ENCODE measurements at places on chromosomes 3 and 15.
A peak's percentile ranks its signal among the peaks of the same experiment; 100 is the strongest.

DNA sequence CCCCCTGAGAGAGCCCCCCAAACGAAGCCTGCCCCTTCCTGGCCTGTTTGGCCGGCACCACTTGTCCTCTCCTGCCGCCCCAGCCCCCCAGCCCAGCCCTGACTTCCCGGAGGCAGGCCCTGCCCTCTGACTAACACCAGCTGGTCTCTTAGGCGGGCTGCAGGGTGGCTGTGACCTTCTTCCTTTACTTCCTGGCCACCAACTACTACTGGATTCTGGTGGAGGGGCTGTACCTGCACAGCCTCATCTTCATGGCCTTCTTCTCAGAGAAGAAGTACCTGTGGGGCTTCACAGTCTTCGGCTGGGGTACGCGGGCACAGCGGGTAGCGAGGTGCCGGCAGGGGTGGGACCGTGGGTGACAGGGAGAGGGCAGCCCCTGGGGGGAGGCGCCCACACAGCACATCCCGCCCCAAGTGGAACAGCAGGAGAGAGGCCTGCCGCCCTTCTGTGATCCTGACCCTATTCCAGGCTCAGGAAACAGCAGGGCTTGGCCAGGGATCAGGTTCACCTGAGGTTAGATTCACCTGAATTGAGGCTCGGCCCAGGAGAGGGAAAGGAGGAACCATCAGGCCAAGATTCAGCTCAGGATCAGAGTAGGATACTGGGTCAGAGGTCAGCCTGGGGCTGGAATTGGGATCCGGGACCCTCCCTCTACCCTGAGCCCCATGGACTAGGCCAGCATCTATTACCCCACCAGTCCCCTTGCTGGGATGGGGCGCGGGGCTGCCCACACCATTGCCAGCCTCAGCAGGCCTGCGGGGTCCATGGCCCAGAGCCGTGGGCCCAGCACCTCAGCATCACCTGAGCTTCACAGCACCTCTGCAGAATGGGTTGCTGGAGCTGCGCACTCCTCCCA is 21.9 kb downstream of the PTH1R start:
- peak; percentile 74 for DNase-seq

DNA sequence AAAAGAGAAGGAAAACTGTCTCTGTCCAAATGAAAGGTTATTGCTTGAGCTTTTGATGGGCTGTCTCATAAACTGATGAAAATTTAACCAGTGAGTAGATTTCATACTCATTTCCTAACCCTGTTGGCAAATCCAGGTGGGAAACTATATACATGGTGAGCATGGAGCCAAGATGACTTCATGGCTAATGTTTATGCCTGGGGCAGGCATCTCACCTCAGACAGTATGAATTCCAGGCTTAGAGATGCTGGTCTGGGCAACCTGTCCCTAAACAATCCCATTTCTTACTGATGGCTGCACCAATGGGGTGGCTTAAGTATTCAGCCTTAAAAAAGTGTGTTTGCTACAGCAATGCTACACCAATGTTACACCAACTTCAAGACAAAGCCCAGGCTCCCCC is 58.1 kb downstream of the SLTM start:
- no peak for DNase-seq

DNA sequence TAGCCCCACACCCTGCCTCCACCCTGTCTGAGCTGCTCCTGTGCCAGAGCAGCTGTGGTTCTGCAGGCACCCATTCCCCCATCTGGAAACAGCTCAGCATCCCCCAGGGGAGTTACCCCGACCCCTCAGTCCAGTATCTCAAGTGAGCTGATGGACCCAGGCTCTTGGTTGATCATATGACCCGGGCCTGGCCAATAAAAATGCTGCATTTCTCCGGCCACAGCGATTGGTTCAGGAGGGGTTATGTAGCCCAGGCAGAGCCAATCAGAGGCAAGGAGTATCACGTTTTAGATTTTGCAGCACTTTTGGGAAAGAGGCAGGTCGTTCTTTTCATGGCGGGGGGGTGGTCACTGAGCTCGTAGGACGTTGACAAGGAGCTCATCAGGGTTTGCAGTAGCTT is 120.8 kb downstream of the TPRA1 start:
- DNase-seq: peak; percentile 23

- DNase-seq: no peak
Observed at GRCh38 chr3:87145553-87145952, 81.6 kb upstream of the CHMP2B start.

DNA sequence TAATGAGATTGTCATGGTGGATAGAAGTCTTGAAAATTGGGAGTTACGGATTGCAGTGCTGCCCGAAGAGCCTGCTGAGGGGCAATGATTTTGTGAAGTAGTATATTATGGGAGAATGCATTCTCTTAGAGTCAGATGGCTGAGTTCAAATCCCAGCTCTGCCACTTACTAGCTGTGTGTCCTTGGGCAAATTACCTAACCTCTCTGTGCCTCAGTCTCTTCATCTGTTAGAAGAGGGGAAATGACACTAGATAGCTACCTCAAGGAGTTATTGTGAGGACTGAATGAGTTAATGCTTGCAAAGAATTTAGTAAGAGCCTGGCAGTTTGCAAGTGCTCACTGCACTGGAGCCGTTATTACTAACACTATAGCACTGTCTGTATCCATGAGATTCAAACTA is 15.4 kb downstream of the FGD5 start:
- DNase-seq: no peak

GRCh38 chr3:23474580-23475357 is 271.6 kb downstream of the UBE2E2 start:
- no peak for DNase-seq

DNA sequence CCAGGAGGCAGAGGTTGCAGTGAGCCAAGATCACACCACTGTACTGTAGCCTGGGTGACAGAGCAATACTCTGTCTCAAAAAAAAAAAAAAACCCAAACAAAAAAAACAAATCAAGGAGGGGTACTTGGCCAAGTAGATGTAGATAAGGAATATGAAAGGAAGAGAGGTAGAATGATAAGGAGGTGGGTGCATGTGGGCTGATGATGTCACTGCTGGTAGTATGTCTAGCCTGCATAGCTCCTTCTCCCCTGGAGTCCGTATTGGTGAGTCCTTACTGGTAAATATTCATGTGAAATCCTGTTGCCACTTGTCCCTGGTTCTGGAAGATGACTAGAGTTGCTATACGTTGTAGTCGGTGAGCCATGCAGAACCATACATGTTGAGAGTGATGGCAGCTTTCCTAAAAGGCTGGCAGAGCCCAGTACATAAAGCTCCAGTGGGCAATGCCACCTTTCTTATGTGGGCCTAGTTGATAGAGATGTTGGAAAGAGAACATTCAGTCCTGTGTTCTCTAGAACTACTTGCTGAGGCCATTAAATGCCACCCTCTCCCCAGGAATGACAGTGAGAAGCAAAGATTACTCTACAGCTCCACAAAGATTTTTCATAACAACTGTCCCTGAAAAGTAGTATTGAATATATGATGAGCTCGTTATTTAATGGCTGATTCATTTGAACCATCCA is 11.0 kb downstream of the KAT2B start:
- DNase-seq: no peak

DNA sequence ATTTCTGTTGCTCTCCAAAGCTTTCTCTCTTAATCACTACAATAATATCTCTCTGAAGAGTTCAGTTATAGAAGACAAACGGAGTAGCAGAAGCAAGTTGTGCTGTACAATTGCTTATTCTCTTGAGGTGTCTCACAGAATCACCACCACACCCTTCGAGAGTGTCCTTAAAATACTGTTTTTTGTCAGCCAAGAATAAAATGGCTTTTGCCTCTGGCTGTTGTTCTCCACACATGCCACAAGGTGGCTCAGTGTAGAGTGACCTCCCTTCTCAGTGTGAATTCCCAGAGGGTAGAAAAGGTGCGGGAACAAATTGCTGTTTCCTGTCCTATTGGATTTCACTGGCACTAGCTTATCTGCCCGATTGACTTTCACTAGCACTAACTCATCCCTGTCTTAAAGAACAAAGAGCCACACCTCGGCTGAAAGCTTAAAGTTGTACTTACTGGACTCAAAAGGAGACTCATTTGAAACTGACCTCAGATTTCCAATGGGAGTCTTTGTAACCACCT is 134.2 kb upstream of the SATB1 start:
- DNase-seq: no peak

- no peak for DNase-seq
Observed at GRCh38 chr3:176247191-176247590, 950.1 kb downstream of the TBL1XR1 start.

DNA sequence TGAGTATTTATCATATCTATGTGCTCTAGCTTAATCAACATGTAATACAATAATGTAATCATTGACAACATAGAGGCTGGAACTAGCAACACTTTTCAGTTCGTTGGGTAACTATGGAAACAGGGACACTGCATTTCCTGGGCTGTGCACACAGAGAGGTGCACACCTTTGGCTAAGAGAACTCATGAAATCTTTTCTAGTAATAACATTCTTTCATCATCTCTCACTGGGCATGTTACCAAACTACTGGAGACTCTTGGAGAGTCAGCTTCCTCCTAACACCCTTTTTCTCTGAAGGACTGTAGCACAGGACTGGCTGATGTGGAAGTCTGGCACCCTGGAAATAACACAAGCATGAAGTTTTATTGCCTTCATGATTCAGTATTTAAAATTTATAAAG is 135.6 kb downstream of the KCNMB2 start:
- no peak for DNase-seq

All from Right ventricle myocardium inferior (tissue), 1 donor.